ENCODE measurements at places on chromosomes 7 and 10.
A peak's percentile ranks its signal among the peaks of the same experiment; 100 is the strongest.

DNA sequence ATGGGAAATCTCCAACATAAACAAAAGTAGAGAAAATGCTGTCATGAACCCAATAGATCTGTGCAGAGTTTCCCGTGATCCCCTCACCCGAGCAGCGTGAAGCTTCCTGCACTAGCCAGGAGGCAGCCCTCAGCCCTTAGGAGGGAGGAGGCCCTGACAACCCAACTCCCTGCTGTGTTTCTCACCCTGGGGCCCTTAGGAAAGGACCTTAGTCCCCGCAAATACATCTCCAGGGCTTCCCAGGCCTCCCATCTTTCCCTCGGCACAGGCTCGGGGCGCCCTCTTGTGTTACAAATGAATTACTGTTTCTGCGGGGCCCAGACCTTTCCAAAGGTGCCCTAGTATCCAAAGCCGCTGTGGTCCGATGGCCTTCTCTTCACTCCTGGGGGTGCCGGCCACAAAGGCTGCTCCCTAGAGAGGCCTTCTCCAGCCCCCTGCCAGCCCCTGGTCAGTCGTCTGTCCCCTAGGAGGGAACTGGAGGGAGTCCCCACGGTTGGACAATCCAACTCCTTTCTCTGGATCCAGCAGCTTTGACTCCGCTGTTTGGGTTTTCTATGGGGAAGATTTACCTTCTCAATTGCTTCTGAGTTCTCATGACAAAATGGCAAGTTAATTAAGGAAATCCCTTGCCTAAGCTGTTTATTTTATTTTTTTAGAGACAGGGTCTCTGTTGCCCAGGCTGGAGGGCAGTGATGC is 49.9 kb upstream of the SH2B2 start:
- peak; percentile 74 for DNase-seq

GRCh38 chr10:99345350-99345749 is 16.2 kb downstream of the CNNM1 start:
- DNase-seq: no peak

- DNase-seq: no peak
These were observed 37.8 kb downstream of the PFKP start for GRCh38 chr10:3105166-3105565.

GRCh38 chr10:35415505-35415904 is 79.2 kb downstream of the CCNY start:
- no peak for DNase-seq
